Activated T-helper 1 cell treated with Interleukin-2 at 50 U/mL for 16 hours (primary cell): ENCODE measurements at places on chromosomes 16 and 17.
A peak's percentile ranks its signal among the peaks of the same experiment; 100 is the strongest.

- no peak for DNase-seq
These were observed 447.6 kb upstream of the PSMD7 start for GRCh38 chr16:73848993-73849392.

- DNase-seq: no peak
These were observed 191.9 kb upstream of the KCNJ16 start for GRCh38 chr17:69883120-69883519.

GRCh38 chr16:89880477-89881367 is 7.3 kb downstream of the TCF25 start:
- no peak for DNase-seq

DNA sequence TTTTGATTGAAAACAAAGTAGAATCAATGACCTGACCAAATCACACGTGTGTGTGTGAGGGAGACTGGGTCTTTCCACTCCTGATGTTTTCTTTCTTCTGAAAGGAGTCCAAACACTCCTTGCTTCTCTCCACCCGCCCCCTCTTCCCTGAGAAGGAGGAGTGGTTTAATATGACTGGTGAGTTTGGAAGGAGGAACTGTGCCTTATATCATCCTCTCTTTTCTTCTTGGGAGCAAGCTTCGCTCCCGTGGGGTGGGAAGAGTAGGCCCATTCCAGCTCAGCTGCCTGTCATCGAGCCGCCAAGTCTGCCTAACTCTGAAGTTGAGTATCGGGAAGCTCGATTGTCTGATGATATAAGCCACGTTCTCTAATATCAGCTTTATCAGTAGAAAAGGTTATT is 96.5 kb downstream of the YPEL2 start:
- DNase-seq: no peak

DNA sequence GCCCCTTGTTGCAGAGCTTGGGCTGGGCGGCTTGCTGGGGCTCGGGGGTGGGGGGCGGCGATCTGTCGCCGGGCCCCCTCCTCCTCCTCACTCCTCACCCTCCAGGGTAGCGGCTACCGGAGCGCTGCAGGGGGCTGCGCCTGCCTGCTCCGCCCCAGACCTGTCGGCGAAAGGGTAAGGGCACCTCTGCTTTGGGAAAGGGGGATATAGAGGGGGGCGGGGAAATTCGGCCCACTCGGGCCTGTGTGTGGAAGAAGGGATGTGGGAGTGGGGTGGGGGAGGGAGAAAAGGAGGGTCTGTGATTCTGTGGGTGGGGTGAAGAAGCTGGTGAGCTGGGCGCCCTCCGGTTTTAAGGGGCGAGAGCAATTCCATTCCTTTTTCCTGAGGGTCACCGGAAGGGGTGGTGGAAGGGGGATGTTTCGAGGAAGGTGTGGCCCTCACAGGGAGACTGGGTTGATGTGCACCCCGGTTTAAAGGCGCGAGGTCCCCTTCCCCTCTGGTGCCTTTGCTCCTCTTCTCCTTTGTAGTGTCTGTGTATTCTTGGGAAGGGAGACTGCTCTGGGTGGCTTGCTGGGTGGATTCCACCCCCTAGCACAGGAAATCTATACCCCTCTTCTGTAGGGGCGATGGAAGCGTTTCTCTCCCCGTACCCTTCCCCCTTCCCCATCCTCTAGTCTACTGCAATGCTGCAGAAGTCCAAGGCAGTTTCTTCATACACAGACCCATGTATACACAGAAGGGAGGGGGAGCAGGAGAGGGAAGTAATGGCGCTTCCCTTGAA is 878 bp downstream of the TAOK1 start:
- DNase-seq: no peak

- peak; percentile 90 for DNase-seq
These were observed at the start of gene HEATR3 for GRCh38 chr16:50065624-50066481. TSS of gene HEATR3 (plus strand) at chr16:50065970. CDS start at chr16:50066132, 162 bp downstream.

DNA sequence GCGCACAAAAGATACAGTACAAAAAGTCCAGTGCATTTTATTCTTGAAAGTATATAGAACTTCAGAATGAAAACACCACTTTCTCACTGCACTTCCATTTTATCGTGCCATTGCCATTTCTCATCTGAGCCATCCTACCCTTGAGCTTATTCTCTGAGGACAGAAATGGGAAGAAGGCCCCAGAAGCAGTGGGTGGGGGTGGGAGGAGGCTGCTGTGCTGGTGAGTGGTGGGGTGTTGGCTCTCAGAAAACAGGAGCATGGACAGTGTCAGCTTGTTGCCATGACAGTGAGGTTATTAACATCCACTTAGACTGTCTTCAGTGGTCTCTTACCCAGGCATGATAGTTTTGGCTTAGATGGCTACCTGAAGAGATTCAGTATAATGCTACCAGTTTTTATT is 4.5 kb downstream of the ATMIN start:
- no peak for DNase-seq

DNA sequence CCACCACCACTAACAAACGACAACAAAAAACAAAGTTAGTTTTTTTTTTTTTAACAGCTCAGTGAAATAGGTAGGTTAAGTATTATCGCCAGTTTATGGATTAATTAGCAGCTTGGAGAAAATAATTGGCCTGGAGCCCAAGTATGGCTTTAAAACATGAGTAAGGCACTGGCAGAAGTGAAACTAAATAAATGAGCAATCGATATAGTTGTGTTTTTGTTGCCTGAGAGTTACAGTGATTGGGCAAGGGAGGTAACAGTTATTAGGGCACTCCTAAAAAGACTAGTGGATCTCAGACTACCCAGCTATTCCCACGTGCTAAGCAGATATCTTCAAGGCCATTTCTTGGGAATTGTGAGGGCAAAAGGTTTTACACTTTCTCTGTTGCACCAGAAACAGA is 2.4 kb downstream of the MLKL start:
- no peak for DNase-seq

DNA sequence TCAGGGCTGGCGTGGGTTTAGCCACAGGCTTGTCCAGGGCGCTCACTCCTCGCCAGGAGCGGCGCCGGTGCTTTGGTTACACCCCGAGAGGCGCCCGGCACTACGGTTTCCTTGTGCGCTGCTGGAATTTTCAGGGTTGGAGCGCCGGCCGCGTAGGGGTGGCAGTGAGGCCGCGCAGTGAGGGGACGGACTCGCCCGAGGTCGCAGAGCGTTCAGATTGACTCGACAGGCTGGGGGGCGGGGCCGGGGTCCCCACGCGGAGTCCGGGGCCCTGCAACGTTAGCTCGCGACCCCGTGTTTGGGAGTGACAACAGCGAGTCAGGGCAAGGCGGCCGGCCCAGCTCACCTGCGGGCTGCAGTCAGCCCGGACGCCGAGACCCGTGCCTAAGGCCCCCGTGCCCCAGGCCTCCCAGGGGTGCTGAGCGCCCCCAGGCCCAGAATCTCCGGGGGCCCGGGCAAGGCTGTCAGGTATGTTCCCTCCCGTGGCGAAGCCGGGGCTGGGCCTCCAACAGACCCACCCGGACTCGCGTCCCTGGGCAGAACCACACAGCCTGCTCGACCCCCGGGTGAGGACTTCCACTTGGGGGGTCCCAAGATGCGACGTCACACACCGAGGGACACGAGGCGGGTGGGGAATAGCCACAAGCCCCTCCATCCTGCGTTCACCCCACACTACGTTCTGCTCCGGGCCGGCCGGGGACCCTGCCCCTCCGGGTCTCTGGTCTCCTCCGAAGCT is 1.3 kb upstream of the ACTG1 start:
- no peak for DNase-seq

DNA sequence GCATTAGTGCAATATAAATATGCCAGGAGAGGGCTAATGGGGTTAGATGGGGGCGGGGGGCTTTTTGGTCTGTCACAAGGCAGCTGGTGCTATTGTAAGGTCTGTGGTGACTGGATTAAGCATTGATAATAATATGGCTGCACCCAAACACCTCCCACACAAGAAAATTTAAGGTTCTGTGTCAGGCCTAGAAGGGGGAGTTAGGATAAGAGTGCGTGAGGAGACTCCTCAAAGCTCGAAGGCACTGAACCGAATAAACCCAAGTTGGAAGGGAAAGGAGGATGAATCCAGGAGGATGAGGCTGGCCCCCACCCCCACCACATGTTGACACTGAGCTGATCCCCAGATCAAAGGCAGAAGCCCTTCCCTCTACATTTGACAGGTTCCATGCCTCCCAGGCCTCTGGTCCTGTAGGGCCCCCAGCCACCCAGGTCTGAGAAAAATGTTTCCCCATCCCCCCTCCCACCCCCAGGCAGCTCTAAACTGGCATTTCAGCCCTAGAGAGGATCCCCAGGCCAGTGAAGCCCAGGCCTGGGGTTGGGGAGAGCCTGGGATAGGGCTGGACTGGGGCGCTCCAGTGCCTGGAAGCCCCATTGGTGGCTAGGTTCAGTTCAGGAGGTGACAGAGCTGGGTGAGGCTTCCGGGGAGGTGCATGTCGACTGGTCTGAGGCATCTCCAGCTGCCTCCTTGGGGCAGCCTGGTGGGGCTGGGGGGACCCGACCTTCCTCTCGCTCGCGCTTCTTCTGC is 1.7 kb downstream of the HOXB1 start:
- no peak for DNase-seq

- peak; percentile 17 for DNase-seq
These were observed 33.2 kb downstream of the CYB5D2 start for GRCh38 chr17:4175921-4176807.

DNA sequence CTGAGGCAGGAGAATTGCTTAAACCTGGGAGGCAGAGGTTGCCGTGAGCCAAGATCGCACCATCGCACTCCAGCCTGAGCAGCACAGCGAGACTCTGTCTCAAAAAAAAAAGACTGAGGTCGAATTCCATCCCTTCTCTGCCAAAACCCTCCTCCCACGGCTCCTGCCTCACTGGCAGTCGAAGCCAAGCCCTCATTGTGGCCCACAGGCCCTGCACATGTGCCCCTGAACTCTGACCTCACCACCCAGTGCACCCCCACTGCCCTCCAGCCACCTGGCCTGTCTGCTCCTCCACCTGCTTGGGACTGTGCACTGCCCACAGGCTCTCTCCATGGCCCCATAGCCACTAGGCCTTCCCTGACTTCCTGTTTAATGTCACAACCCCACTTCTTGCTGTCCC is 7.0 kb downstream of the MYO15A start:
- DNase-seq: no peak

GRCh38 chr16:14331020-14331419 is 259.9 kb downstream of the MRTFB start:
- DNase-seq: no peak

DNA sequence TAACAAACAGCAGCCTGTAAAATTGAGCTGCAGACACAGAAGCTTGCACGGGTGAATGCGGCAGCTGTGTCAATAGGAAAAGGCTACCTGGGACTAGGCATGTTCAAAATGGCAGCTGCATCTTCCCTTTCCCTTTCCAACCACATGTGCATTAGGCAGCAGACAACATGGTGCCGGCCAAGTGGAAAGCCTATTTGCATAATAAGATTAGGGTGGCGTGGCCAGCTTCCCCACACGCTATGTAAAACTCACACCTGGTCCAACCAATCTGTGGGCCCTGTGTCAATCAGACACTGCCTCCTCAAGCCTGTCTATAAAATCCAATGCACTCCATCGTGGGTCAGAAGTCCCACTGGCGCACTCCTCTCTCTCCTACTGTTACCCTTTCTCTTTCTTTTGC is 61.0 kb upstream of the RBBP6 start:
- DNase-seq: no peak

DNA sequence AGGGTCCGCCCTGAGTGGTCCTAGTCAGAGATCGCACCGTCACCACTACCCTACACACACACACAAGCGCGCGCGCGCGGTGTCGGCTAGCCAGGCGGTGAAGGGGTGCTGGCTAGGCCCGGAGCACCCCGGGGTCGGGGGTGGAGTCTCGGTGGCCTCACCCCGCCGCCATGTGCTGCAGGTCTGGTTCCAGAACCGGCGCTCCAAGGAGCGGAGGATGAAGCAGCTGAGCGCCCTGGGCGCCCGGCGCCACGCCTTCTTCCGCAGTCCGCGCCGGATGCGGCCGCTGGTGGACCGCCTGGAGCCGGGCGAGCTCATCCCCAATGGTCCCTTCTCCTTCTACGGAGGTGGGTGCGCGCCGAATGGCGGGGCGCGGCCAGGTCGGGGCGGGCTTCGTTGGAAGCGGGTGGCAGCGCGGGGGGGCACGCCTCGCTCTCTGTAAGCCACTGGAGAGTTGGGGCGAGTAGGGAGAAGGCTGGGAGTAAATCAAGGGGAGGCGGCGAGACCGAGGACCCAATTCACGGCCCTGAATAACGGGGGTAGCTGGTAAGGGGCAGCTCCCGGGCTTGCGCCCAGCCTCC is 4.8 kb downstream of the LHX1 start:
- DNase-seq: no peak

DNA sequence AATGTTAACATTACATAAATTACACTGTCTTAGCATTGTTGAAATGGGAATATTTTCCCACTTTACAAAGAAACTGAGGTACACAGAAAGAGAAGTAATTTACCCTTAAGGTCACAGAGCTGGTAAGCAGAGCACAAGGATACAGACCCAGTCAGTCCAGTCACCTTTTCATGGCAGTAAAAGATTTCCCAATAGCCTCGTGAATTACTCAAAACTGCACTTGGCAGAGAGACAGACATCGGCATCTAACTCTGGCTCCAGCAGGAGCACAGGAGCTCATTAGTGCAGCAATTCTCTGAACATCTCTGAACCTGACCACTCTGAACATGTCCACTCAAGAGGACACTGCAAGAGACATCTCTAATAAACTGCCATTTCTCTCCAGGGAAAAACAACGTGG is 3.1 kb downstream of the TEX2 start:
- no peak for DNase-seq

DNA sequence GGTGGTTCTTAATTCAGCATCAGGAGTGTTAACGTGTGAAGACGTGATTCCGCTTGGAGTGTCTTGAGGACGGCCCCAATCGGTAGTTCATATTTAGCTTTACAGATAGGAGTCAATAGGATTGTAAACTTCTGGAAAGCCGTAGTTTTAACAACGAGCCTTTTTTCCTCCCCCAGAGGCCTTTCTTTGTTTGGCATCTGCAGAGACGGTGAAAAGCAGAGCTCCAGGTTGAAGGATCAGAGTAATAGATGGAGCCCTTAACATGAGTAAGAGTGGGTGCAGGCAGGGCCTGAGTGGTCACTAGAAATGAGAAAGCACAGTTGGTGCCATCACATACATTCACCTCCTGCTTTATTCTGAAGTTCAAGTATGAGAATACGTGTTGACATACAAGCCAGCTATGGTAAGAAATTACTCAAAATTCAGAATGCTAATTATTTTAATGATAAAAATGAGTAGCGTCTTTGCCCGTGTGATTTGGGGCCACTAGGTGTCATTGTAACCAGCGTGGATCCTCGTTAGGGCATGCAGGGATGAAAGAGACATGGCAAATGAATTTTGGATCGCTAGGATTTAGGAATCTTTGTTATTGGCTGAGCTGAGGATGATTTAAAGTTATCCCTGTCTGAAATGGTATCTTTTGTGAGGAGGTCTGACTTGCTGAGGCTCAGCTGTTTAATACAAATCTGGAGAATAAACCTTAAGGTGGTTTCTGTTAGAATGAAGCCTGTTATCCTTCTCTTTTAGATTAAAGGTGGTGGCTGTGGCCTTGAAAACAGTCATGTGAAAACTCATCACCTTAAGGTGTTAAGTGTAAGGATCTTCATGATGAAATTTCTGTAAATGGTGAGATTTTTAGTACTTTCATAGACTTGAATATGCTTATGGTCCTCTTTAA is 18.6 kb downstream of the PRCD start:
- DNase-seq: no peak

GRCh38 chr16:50666658-50667496 is 14.2 kb downstream of the SNX20 start:
- peak; percentile 24 for DNase-seq

GRCh38 chr16:9366048-9366969 is 274.9 kb downstream of the HAPSTR1 start:
- DNase-seq: no peak
